ENCODE measurements at places on chromosomes 5 and 9.

DNA sequence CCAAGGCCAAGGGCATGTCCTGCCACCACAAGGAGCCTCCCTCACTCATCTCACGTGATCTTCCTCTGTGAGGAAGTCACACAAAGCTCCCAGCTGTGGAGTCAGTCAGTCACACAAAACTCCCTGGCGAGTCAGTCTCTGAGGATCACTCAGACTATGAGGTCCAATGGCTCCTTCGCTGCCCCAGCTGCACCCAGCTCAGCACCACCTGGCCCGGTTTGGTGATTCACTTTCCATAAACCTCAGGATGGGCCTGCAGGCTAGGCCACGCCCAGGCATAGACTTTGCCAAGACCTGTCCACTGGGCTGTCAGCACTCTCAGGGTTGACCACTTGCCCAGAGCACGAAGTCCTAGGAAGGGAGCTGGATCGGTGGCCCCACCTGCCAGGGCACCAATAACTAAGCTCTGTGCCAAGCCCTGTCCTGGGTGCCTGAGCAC lies 233.8 kb downstream of the HSPA4 start:
- DNase-seq: peak; percentile 51

- DNase-seq: no peak
These were observed 66.5 kb downstream of the F2RL2 start for GRCh38 chr5:76556511-76557221.

- no peak for DNase-seq
These were observed 304.3 kb downstream of the ARHGAP26 start for GRCh38 chr5:143074414-143074996.

DNA sequence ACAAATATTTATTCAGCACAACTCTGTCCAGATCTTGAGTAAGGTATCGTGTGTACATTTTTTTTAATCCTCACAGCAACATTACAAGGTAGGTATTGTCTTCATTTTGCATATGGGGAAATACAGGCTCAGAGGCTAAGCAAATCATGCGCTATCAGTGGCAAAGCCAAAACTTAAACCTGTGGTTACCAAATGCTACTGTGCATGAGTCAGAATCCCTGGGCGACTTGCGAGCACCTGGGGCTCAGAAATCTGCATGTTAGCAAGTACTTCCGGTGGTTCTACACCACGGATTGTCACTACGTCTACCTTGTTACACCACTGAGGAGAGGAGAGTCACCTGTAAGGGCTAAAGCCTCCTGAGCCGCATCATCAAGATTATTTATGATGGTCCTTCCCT lies 21.3 kb downstream of the C5orf58 start:
- DNase-seq: no peak

DNA sequence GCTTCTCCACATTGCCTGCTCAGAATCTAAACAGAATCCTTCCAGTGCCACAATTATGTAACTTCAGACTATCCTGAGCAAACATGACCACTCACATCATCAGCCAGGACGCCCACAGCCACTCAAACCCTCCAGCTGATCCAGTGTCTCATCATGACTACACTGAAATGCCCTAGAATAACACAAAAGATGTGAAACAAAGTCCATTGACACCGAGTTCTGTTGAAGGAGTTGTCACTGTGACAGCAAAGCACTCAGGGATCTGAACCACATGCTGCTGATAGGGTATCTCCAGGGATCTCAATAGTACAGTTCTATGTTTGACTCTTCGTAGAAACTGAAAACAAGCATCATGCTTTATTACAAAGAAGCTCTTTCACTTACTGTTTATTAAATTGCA lies 150.2 kb downstream of the GABBR2 start:
- peak; percentile 54 for DNase-seq

DNA sequence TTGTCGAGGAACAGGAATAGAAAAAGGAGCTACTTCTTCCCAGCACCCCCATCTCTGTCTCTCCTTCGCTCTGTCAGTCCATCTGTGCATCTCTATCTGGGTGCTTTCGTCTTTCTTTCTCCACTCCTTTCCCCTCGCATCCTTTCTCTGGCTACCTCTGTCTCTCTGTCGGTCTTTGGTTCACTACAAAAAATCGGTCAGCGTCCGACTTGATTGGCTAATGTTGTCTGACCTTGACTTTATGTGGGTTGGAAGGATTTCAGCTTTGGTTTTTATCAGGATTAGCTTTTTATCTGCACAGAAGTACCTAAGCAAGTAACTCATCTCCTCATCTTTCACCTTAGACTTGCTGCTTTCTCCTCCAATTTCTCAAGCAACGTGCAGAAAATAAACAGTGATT lies 575.2 kb upstream of the ZNF462 start:
- DNase-seq: no peak

- no peak for DNase-seq
These were observed 7.4 kb upstream of the SPDL1 start for GRCh38 chr5:169576181-169576598.

Measured in foreskin melanocyte (primary cell).